ENCODE measurements at places on chromosomes 2 and 18.

DNA sequence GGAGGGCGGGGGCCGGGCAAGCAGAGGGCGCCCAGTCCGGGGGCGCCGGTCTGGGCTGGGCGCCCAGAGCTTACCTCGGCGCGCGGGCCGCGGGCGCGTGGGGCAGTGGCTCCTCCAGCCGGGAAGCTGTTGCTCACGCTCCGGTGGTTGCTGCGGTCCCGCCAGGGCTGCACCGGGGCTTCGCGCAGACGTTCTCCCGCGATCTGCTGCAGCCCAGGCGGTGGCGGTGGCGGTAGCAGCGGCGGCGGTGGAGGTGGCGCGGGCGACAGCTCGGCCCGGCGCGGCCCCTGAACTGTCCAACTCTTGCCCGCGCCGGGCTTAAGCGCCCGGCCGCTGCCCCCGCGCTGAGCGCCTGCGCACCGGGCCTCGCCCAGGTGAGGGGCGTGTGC is 391 bp downstream of the ZNF385B start:
- DNase-seq: no peak

GRCh38 chr2:85635011-85635410 is 19.0 kb downstream of the USP39 start:
- DNase-seq: no peak

GRCh38 chr2:172965433-172966212 is 110.0 kb upstream of the MAP3K20 start:
- DNase-seq: no peak

DNA sequence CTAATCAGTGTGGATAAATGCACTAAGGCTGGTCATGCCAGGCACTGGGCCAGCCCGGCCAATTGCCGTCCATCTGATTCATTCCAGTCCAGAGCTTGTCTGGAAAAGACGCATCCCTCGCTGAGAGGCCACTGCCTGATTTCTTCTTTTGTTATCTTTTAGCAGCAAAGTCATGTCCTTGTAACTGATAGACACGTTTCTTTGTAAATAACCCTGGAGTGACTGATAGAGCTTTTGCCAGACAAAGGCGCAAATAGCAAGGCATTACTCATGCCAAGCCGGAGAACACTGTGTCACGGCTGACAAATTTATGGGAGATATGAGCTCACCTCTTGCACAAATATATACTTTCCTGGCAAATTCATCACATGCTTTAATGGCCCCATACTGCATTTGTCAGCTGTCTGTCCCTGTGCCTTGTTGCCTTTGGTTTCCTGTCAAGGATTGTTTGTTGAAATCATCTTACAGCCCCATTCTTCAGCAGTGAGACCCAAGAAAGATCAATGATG is 164.4 kb downstream of the ETAA1 start:
- DNase-seq: no peak

GRCh38 chr2:123061534-123061933 is 963.6 kb upstream of the CNTNAP5 start:
- no peak for DNase-seq

GRCh38 chr2:121257480-121257840 is 27.5 kb downstream of the TFCP2L1 start:
- DNase-seq: no peak

DNA sequence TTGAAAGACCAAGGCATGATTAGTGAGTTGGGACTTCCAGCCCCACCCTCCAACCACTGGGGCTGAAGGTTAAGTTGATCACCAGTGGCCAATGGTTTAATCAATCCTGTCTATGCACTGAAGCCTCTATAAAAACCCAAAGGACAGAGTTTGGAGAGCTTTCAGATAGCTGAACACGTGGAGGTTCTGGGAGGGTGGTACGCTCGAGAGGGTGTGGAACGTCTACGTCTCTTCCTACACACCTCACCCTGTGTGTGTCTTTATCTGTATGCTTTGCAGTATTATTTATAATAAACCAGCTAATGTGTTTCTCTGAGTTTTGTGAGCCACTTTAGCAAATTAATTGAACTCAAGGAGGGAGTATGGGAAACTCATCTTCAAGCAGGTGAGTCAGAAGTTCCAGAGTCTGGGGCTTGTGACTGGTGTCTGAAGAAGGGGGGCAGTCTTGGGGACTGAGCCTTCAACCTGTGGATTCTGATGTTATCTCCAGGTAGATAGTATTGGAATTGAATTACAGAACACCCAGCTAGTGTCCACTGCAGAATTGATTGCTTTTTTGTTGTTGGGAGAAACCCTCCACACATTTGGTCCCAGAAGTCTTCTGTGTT is 20.3 kb downstream of the ACTR3 start:
- DNase-seq: peak; percentile 72

DNA sequence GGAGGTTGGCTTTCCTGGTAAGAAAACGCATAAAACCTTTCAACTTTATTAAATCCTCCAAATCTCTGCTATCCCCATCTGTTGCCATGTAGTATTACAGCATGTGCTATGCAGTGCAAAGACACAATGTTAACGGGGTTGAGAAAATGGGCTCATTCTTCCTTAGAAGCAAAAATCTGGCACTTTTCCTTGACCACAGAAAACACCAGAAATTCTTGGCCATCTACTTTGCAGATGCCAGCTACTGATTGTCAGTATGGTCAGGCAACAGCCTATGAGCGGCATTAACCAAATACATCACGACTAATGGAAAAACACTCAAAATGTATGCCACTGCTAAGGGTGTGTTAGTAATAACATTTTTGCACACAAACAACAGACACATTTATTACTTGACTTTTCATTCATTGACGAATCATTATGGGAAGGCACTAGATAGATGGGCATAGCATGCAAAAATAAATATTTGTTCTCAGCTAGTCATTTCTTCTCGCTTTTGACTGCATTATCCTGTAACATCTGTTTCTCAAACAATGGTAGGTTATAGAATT is 65.2 kb upstream of the CRIM1 start:
- no peak for DNase-seq

DNA sequence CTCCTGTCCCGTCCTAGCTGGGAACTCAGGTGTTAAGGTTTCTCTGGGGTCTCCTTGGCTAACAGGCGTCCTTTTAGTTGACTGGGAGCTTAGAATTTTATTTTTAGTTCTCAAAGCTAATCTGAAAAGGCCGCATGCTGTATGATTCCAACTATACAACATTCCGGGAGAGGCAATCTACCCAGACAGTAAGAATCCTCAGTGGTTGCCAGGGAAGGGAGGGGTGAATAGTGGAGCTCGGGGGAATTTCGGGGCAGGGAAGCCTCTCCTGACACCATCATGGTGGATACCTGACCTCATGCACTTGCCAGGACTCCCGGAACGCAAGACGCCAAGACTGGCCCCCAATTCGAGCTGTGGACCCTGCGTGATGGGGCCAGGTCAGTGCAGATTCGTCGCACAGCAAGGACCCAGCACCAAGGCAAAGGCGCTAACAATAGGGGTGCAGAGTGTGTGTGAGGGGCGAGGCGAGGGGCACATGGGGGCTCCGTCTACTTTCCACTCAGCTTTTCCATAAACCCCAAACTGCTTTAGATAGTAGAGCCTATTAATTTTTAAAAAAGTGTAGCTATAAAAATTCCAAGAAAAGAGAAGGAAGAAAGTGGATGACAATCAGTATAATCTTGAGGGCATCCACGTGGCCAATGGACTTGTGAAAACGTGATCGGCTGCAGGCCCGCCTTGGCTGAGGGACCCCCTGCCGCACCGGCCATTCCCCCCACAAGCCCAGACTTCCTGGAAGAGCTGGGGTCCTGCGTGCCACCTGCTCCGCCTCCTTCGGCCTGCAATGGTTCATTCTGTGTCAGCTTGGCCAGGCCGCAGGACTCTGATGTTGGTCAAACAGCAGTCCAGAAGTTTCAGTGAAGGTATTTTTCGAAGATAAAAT is 17.3 kb downstream of the PDCD1 start:
- DNase-seq: no peak

- DNase-seq: no peak
These were observed 14.9 kb upstream of the ANO7 start for GRCh38 chr2:241173557-241173956.

GRCh38 chr2:102724016-102724490 is 37.8 kb upstream of the TMEM182 start:
- no peak for DNase-seq

GRCh38 chr18:46400449-46400848 is 256.6 kb downstream of the LOXHD1 start:
- no peak for DNase-seq

GRCh38 chr2:48175656-48176055 is 269.4 kb upstream of the FBXO11 start:
- DNase-seq: no peak

GRCh38 chr2:50116096-50117010 is 915.6 kb downstream of the NRXN1 start:
- DNase-seq: no peak

GRCh38 chr2:54191361-54192135 is 64.5 kb downstream of the TSPYL6 start:
- no peak for DNase-seq

DNA sequence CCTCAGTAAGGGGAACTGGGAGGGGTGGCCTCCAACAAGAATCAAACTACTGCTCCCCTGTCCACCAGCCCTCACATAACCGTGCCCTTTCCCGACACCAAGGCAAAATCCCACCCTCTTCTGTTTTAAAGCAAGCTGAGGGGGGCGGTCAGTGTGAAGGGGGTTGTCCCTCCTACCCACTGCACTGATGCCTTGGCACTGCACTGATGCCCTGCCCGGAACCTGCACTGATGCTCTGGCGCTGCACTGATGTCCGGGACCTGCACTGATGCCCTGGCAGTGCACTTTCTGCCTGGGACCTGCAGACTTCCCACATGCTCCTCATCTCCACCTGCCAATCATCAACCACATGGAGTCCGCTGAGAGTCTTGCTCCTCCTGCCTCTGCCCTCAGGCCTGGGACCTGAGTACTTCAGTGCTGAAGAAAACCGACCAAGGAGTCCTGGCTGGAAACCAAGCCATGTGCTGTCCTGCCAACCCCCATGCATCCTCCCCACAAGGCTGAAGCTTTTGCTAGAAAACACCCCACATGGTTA is 179.5 kb downstream of the SMAD2 start:
- DNase-seq: no peak

- DNase-seq: no peak
These were observed 11.5 kb downstream of the IGFBP5 start for GRCh38 chr2:216683846-216684245.

DNA sequence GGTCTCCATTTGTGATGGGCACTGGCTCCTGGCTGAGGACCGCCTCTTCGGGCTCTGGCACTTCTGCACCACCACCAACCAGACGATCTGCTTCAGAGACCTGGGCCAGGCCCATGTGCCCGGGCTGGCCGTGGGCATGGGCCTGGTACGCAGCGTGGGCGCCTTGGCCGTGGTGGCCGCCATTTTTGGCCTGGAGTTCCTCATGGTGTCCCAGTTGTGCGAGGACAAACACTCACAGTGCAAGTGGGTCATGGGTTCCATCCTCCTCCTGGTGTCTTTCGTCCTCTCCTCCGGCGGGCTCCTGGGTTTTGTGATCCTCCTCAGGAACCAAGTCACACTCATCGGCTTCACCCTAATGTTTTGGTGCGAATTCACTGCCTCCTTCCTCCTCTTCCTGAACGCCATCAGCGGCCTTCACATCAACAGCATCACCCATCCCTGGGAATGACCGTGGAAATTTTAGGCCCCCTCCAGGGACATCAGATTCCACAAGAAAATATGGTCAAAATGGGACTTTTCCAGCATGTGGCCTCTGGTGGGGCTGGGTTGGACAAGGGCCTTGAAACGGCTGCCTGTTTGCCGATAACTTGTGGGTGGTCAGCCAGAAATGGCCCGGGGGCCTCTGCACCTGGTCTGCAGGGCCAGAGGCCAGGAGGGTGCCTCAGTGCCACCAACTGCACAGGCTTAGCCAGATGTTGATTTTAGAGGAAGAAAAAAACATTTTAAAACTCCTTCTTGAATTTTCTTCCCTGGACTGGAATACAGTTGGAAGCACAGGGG is 5.5 kb downstream of the TMEM37 start:
- no peak for DNase-seq

- DNase-seq: no peak
These were observed 257.3 kb upstream of the RASGRP3 start for GRCh38 chr2:33219114-33219513.

DNA sequence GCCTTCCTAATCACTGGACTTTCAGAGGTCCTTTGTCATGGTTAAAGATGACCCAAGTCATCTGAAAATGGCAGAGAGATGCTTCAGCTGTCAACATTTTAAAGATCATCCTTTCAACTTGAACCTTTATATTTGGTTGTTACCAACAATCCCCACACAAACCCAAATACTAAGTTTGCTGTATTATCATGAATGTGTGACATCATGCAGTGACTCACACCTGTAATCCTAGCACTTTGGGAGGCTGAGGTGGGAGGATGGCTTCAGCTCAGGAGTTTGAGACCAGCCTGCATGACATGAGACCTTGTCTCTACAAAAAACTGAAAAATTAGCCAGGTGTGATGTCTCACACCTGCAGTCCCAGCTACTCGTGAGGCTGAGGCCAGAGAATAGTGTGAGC is 55.2 kb upstream of the NRP2 start:
- no peak for DNase-seq

GRCh38 chr18:31738460-31739407 is 21.9 kb downstream of the SLC25A52 start:
- no peak for DNase-seq

- no peak for DNase-seq
These were observed 8.5 kb downstream of the IRS1 start for GRCh38 chr2:226791056-226791486.

DNA sequence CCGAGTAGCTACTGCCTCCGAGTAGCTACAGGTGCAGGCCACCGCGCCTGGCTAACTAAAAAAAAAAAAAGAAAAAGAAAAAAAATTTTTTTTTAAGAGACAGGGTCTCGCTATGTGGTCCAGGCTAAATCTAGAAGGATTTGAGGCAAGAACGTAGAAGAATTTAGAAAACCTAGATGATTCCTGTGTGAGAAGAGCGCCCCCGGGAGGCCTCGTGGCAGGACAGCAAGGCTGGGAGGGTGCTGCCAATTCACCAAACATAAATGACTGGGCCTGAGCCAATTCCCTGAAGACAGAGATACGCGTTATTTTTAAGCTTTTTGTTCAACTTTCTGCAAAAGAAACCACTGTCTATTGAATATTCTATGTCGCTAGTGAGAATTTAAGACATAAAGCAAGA is 90.1 kb upstream of the TGFA start:
- no peak for DNase-seq

GRCh38 chr2:238847419-238847801 is 475 bp upstream of the TWIST2 start:
- no peak for DNase-seq

- no peak for DNase-seq
These were observed 48.9 kb downstream of the DYNC1I2 start for GRCh38 chr2:171735991-171736710.

DNA sequence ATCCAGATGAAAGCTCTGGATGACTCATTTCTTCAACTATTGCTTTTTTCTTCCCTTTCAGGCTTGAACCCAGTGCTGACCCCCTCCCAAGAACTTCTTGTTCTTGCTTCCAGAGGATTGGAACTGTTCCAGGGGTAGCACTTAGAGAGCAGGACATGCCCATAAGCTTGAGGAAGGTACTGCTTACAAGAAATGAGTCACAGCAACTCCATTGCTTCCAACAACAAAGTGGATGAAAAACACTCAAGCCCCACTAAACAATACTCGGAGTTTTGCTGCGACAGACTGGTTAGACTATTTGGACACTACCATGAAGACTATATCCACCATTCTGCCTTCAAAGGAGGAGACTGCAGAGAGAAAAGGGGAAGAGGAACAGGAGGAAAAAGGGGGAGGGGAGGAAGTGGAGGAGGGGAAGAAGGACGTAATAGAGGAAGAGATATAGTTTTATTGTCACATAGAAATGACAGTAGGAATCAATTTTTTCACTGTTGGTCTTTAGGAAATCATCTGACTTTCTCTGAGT is 1.6 kb upstream of the EPC2 start:
- DNase-seq: no peak

GRCh38 chr2:205375461-205376448 is 306.5 kb upstream of the NRP2 start:
- no peak for DNase-seq

GRCh38 chr2:96537734-96538486 is 1.4 kb downstream of the ARID5A start:
- DNase-seq: peak; percentile 60

Data from stimulated activated CD8-positive, alpha-beta memory T cell treated with anti-CD3 and anti-CD28 coated beads, Interleukin-4, amount 100 ng/mL, for 48 hours (primary cell).